ENCODE measurements at places on chromosomes 3 and 15.
A peak's percentile ranks its signal among the peaks of the same experiment; 100 is the strongest.

DNA sequence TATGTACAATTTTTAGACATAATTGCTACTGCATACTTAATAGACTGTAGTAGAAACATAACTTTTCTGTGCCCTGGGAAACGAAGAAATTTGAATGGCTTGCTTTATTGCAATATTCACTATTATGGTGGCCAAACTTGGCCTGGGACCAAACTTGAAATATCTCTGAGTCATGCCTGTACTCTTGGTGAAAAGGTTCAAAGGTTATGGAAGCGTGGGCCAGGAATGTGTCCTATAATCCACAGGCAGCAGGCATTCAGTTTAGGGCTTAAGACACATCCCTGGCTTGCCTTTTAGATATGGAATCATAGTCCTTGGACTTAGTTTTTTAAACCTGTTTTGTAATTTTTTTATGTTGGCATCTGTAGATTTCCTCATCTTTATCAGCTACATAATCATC is 124.3 kb downstream of the LRIG1 start:
- no peak for DNase-seq

DNA sequence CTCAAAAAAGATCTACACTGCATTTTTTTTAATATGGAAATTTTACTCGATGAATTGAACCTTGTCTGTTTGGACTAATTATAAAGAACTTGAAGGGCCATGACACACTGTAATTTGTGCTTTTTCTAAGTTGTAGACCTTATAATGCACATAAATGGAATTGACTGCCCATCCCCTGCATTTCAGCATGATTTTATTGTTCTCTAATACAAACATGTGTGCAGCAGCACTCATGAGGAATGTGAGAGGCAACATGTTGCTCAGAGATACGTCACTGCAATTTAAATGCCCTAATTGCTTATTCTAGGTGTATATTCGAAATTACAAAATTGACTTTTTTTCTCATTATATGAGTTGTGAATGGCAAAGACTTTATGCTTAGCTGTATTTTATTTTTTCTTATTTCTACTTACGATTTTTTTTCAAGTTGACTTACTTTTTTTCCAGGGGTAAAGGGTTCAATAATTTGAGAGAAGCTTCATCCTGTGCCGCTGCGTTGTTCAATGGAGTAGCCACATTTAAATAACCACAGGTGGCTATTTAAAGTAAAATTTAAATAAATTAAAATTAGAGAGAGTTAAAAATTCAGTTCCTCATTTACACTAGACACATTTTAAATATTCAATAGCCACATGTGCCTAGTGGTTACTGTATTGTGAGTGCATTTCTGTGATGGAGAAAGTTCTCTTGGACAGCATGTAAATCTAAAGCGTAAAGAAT is 1346.4 kb downstream of the ROBO1 start:
- DNase-seq = no peak

DNA sequence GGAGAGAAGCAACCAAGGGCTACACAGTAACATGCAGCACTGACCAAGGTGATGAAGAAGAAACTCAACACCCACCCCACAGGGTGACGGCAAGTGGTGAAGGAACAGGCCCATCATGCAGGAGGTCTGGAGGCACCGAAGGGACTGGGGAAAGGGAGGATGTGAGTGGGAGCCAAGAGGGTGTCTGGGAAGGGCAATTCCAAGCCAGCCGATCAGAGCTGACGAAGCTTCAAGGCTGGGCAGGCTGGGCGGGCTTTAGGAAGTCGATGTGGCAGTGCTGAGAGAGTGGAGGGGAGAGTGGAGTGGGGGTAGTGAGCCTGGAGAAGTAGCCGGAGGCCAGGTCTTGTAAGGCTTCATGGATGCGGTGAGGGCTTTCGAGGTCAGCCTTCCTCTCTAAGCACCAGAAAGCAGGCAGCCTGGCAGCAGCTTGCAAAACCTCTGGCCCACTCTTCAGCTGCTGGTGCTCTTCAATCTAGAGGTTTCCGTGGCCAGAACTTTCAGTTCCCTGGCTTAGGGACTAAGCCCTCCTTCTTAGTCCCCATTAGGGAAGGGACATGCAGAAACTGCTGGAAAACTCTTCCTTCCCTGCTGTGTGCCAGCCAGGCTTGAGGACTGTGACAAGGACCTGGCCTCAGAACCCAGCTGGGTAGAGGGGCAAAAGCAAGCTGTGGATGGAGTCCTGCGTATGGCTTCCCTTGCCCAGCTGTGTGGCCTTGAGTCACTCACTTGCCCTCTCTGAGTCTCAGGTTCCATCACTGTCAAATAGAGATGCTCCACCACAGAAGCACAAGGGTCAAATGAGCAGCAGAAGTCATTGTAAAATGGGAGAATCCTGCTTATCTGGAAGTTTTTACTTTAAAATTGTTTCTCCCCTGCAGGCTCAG is 72.1 kb downstream of the TLE3 start:
- DNase-seq = peak; percentile 40

GRCh38 chr3:115709931-115710330 is 86.6 kb downstream of the GAP43 start:
- no peak for DNase-seq

- no peak for DNase-seq
Observed at GRCh38 chr15:76342382-76343201, 6.0 kb downstream of the ISL2 start.

- DNase-seq = no peak
Observed at GRCh38 chr3:27201492-27201891, 167.7 kb downstream of the NEK10 start.

DNA sequence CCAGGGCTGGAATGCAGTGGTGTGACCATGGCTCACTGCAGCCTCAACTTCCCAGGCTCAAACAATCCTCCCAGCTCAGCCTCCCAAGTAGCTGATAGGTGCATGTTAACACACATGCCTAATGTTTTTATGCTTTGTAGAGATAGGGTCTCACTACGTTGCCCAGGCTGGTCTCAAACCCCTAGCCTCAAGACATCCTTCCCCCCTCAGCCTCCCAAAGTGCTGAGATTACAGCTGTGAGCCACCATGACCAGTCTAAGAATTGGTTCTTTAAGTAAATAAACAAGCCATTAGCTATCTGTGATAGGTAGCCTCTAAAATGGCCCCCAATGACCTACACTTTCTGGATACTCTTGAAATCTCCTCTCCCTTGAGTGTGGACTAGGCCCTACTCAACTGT is 3.7 kb downstream of the TRIM59 start:
- no peak for DNase-seq

DNA sequence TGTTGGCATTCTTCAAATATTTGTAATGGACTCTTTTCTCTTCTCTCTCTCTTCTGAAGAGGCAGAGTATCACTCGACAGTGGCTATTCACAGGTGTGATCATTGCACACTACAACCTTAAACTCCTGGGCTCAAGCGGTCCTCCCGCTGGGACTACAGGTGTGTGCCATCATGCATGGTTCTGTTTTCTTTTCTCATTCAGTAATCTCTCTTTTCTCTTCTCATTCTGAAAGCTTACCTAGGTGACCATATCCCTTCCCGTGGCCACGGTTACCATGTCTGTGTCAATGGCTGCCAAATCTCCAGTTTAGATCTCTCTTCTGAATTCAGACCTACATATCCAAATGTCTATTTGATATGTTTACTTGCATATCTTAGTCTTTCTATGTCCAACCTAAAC is 96.3 kb downstream of the SOX2 start:
- DNase-seq = no peak

- no peak for DNase-seq
Observed at GRCh38 chr3:149603126-149604074, 54.4 kb downstream of the WWTR1 start.

DNA sequence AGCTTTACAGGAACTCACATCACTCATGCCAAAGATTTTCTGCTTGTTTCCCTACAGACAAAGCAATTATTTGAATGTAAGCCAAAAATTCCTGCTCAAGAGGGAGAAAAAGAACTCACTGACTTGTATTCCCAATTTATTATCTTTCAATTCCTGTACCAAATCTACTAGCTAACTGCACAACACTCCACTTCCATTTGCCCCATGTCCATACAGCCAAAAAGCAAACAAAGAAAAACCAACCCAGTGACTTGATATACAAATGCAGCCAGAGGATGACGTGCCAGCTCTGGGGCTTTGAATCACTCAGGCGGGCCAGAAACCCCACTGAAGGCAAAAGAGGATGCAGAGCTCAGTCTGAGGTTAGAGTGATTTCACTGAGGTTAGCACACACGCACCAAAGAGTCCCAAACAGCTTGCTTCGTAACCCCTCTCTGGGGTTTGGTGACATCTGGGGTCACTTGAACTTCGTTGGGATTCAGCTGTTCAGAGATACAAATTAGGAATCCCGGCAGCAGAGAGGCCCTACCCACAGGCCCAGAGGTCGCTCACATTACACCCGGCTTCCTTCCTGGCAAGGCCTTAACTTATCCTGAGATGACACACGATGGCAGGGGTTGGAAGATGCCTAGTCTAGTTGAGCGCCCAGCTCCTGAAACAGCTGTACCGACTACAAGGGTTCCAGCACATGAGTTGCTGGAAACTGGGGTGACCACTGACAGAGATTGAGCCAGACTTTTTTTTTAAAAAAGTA is 1.6 kb downstream of the RFTN1 start:
- DNase-seq = peak; percentile 61

DNA sequence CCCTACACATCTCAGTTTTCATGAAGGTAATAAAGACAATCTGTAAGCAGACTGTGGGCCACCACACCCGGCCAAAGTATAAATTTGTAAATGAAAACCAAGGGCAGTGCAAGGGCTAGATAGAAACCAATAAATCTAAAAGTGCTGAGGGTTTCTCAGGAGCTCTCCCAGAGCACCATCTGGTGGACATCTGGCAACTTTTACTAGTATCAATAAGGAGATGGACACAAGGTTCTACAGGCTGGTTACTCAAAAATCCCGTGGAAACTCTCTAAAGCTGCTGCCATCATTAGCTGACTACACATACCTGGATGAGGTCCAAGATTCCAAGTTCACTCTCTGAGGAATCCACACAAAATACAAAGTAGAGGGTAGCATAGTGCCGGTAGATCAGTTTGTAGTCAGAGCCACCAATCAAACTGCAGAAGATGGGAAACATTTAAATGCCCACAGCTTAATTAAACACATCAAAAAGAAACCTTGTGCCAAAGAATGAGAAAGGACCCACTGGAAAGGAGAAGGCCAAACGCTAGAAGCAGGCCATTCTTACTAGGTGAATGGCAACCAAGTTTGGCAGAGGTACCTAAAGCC is 5.5 kb downstream of the AP3S2 start:
- no peak for DNase-seq

DNA sequence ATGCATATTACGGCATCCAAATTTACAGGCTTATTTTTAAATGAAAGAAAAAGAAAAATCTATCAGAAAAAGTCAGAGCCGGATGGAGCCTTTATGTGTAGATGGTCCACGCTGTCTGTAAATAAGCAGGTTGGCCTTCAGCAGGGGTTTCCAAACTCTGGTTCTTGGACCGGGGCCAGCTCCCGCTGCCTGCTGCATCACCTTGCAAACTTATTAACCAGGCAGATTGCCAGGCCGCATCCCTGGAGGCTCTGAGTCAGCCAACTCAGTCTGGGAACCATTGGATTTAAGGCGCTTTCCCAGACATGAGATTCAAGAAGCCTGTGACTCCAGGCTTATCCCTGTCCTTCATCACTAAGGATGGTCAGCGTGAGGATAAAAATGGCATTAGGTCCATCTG is 212.4 kb downstream of the OPA1 start:
- peak; percentile 22 for DNase-seq

DNA sequence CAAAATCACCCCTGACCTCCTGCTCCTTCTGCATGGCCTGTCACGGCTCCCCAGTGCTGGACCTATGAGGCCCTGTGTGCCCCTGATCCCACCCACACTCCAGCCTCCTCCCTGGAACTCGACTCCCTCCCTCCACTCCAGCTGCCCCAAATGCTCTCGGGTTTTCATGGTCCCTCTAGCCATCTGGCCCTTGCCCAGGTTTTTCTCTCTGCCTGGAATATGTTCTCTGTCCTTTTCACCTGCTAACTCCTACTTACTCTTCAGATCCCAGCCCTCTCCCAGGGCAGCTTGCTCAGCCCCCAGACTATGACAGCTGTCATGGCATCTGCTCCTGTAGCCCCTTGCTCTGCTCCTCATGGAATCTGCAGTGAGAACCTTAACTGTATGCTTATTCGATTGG is 30.3 kb downstream of the DUSP7 start:
- no peak for DNase-seq

DNA sequence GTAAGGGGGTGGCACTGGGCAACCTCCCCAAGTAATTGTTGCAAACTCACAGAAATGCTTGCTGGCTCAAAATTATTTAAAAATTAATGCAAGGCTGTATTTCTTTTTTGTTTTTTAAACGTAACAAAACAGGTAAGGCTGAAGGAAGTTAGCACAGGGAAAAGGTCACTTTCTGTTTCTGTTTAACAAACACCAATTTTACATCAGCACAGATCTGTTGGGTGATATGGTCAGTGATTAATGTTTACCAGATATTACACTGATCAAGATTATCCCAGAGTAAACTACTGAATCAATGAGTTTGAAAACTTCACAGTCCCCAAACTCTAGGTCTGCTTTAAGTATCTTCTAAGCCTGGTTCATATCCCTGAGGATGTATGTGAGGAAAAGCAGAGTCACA is 558.0 kb downstream of the FOXP1 start:
- DNase-seq = no peak

- no peak for DNase-seq
Observed at GRCh38 chr3:58471025-58471887, 20.6 kb upstream of the KCTD6 start.

GRCh38 chr15:55823699-55824340 is 80.9 kb upstream of the PRTG start:
- no peak for DNase-seq

- DNase-seq = no peak
Observed at GRCh38 chr3:99868311-99868646, 50.6 kb downstream of the CMSS1 start.

DNA sequence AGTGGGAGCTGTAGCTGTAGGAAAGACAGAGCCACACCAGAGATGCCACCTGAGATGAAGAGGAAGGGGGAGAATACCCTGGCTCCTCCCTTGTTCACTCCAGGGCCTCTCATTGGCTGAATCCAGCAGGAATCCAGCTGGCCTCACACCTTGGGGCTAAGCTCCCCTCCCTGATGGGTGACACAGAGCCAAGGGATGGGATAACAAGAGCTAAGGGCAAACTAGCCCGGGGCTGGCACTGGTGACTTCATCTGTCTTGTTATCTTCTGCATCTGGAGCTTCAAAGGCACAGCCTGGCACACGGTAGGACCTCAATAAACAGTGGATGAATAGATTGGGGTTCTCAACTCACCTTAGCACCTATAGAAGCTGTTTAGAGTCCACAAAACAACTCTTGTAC is 13.8 kb upstream of the GATA2 start:
- DNase-seq = no peak

GRCh38 chr15:63851431-63851830 is 17.7 kb upstream of the HERC1 start:
- DNase-seq = no peak

- no peak for DNase-seq
Observed at GRCh38 chr15:55740981-55741832, 1.7 kb downstream of the PRTG start.

DNA sequence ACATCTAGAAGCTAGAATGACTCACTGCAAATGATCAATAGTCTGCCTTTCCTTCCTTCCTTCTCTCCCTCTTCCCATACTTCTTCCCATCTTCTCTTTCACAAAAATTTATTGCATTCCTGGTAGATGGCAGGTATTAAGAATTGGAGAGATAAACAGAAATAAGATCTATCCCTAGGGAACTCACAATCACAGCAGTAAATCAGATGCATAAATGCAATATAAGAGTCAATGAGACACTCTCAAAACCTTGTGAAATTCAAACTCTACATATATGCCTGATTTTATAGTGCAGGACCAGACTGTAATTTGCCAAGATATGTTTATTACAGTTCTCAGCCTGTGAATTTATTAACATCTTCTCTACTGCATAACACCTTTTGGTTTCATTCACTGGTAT is 78.3 kb upstream of the ARL6 start:
- no peak for DNase-seq
